ENCODE measurements at places on chromosomes 7 and 10.
A peak's percentile ranks its signal among the peaks of the same experiment; 100 is the strongest.

DNA sequence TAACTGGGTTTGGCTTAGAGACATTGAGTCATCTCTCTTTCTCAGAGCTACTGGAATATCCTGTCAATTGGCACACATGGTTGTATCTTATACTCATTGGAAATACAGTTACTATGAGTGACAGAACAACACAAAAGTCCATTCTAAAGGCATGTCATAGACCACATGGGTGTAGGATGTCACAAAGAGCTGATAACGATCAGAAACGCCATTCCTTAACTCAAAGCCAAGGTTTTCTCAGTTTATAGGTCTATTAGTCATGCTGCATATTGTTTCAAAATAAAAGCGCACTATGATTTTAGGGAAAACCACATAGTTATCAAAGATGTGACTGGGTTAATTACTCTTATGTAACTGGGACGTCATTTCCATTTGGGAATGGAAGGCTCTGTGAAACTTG, 147.2 kb upstream of the FAM171A1 start:
- no peak for DNase-seq

DNA sequence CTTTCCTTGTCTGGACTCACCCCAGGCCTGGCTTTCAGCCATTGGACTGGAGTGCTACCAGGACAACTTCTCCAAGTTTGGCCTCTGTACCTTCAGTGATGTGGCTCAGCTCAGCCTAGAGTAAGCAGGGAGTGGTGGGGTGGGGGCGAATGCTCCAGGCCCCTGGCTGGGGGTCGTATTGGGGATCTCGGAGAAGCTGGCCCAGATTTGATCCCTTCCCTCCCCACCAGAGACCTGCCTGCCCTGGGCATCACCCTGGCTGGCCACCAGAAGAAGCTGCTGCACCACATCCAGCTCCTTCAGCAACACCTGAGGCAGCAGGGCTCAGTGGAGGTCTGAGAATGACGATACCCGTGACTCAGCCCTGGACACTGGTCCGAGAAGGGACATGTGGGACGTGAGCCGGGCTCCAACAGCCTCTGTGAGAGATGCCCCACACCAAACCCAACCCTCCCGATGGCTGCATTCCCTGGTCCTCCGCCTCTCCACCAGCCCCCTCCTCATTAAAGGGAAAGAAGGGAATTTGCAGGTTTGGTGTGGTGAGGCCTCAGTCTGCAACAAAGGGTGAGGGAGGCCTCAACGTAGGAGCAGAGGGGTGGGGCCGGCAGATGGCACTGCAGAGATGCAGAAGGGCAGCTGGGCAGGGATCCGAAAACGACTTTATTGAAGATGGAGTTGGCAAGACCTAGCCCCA, 14.8 kb downstream of the TRPV6 start:
- no peak for DNase-seq

DNA sequence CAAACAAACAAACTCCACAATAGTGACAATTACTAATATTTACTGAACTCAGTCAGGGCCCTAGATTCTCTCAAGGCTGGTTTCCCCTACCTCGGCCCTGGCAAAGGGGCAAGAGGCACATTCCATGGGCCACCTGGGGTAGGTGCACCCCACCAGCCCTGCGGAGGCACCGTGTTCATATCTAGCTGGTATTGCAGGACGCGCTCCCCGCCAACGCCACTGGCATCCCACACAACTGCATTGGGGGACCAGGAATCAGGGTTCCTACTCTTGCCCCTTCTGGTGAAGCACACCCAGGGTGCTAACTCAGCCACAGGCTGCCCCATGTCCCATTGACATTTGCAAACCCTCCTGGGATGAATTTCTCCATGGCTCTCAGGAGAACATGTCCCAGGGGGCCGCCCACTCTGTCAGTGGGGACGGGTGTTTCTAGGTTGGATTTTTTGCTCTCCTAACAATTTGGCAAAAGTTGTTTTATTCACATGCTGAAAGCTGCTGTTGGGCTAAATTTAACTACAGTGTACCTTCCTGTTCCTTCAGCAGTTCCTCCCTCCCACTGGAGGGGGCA, 76.7 kb downstream of the ZRANB1 start:
- no peak for DNase-seq

GRCh38 chr10:86176850-86177536, 189.6 kb downstream of the GRID1 start:
- no peak for DNase-seq

GRCh38 chr10:130227883-130228282, 91.7 kb downstream of the GLRX3 start:
- no peak for DNase-seq

GRCh38 chr7:138316421-138317043, 143.5 kb upstream of the TRIM24 start:
- no peak for DNase-seq

- no peak for DNase-seq
Measured at GRCh38 chr10:29005988-29006387, 282.9 kb upstream of the LYZL1 start.

- no peak for DNase-seq
Measured at GRCh38 chr7:116211913-116212596, 1.7 kb downstream of the TES start.

DNA sequence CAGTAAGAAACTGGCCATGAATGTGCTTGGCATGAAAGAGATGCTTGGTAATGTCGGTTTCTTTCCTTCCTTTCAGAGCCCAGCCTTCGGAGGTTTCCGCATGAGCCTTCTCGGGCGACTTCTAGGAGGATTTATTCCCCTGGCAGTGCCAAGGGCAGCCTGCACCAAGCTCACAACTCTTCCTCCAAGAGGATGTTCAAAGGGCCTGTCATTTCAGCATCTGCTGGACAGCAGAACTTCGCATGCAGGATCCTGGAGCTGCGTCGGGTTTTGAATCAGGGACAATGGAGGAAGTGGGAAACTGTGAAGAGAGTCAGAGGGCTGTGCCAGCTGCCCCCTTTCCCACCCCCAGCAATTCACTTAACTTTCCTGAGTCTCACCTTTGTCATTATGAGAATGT, 21.3 kb downstream of the GOLGA7B start:
- no peak for DNase-seq

DNA sequence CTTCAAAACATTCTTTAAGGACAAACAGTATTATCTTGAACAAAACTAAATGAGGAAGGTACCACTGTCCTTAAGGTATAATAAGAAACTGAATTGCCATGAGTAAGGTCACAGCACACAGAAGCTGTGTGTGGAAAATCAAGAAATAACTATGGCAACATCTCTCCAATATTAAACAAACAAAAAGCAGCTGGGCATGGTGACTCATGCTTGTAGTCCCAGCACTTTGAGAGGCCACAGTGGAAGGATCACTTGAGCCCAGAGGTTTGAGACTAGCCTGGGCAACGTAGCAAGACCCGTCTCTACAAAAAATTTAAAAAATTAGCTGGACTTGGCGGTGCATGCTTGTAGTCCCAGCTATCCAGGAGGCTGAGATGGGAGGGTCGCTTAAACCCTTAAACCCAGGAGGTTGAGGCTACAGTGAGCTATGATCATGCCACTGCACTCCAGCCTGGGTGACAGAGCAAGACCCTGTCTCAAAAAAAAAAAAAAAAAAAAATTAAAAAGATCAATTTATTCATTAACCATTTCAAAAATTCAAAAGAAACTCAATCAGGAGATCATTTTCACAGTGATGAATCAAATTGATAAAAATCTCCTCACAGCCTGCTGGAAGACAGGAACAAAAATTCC, 195.4 kb downstream of the SKIDA1 start:
- DNase-seq, result no peak

- DNase-seq, result no peak
Measured at GRCh38 chr7:25244254-25245033, 16.2 kb upstream of the NPVF start.

DNA sequence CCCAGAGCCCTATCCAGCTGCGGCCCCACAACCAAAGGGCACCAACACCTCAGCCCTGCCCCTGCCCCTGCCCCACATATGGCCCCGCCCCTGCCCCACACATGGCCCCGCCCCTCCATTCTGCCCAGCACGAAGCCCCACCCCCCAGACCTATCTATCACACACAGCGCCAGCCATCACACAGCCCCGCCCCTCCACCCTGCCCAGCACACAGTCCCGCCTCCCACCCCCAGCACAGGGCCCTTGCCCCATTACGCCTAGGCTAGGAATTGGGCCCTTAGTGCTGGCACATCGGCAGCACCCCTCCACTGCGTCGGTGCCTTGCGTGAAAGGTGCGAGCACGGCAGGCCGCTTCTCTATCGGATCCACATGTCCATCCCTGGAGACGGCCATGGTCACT, 126.8 kb downstream of the MAD1L1 start:
- DNase-seq, result no peak

DNA sequence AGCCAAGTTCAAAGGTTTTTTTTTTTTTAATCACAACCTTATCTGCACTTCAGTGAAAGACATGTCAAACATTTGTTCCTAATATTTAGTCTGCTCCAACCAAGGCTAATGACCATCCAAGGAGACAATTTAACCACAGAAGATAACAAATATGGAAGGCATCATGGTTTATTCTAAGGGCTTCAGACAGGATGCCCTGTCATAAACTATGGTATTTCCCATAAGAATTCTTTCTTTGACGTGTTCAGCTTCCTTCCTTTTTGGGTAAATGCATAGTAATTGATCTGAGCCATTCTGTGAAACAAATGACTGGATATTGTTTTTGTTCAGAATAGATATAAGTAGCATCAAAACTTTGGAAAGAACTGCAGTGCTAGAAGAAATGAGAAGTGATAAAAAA, 326.5 kb upstream of the AOAH start:
- no peak for DNase-seq

GRCh38 chr7:962401-963081, 8.1 kb upstream of the ADAP1 start:
- no peak for DNase-seq

DNA sequence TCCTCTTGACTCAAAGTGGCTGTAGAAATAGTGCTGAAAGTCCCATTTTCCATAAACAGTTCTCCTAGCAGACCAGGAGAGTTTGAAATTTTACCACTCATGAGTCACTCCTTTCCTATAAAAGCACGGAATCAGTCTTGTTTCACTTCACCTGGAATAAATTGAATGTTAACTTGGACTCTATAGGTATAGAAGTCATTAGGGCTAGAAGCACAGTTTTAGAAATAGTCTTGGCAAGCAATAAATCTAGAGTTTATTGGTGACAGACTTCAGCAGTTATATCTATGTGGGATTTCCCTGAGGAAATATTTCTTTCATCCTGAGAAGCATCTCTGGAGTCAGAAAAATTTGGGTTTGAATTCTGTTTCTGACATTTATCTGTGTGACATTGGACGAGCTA, 212.4 kb downstream of the RNLS start:
- no peak for DNase-seq

GRCh38 chr7:74280985-74281384, 8.2 kb upstream of the CLIP2 start:
- DNase-seq, result no peak

DNA sequence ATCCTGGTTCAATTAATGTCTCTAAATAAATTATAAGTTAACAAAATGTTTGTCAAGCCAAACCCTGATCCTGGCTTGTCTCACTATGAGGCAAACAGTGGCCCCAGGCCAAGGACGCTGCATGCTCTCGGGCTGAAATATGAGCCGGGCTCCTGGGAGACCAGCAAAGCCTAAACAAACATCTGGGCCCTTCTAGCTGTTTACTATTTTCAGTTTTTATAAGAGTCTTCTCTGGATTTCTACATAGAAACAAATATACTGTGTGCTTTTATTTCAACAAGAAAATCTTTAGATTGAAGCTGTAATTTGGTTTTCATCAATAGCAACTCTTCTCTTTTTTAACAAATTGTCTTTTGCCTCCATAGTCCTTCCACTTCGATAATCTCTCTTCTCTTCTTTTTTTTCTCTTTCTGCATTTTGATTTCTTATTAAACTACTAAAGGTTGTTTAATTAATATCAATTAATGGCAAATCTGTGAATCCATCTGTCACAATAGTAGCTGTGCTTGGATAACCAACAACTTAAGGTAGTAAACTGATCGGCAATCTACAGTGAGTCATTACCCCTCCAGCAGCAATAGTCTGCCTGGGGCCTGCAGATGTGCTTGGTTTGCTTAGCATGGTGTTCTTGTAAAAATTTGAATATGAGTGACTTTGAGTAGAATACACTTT, 83.3 kb upstream of the DNAJC1 start:
- peak; percentile 63 for DNase-seq

- DNase-seq, result no peak
Measured at GRCh38 chr10:1316809-1317143, 260.6 kb downstream of the WDR37 start.

GRCh38 chr7:159139639-159140038, 5.0 kb downstream of the VIPR2 start:
- no peak for DNase-seq

DNA sequence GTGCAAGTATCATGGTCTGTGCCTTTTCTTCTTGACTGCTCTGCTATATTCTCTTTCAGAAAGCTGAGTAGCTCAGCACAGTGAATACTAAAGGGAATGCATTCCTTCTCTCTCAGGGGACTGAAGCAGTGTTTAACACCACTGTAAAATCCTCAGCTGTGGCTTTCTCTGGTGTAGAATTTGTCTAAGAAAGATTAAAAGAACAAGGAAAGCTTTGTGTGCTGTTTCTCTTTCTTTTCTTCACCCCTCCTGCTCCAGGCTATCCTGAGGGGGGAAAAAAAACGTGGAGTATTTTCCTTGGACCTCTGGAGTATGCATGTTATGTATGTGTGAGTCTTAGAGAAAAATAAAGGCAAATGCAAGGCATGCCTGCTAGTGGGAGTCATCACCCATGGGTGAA, 383.9 kb downstream of the AUTS2 start:
- no peak for DNase-seq

DNA sequence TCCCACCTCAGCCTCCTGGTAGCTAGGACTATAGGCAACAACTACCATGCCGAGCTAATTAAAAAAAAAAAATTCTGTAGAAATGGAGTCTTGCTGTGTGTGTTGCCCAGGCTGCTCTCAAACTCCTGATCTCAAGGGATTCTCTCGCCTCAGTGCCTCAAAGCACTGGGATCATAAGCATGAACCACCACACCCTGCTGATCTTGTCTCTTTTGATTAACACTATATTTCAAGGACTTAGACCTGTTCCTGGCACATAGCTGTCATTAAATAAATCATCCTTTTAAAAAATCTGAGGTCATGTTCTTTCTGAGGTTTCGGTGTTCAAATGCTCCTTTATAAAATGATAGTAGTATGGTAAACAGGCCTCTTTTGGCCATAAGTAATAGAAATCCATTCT, 4.8 kb downstream of the PALS2 start:
- DNase-seq, result no peak

DNA sequence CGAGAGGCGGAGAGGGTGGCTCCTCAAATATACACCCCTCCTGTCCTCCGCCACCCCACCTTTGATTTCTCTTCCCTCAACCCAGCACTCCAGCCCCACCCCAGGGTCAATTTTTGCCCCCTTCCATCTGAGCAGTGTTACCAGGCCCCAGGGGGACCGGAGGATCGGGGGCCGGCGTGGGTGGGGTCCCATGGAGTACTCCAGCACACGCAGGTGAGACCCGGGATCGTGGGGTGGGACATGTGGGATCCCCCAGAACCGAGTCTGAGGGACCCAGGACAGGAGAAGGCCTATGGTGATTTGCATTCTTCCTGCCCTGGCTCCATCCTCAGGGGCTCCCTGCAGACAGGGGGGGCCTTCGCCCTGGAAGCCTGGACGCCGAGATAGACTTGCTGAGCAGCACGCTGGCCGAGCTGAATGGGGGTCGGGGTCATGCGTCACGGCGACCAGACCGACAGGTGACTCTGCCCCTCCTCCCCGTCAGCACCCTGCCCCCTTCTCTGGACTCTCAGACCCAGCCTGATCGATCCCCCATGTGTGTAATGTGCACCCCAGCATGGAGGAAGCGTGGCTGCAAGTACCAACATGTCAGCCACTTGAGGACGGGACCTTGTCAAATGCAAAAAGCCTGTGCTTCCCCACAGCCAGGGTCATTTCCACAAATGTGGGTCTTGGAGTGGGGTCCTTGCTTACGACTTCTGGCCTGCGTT, 744 bp downstream of the TRIP6 start:
- no peak for DNase-seq

- DNase-seq, result no peak
Measured at GRCh38 chr7:29377718-29378117, 183.1 kb downstream of the CHN2 start.
